ENCODE measurements at places on chromosomes 11 and 22. TPM values are rescaled to one million over a fixed set of nuclear protein-coding genes. Genes with fewer than 3 reads are reported as not detected.

DNA sequence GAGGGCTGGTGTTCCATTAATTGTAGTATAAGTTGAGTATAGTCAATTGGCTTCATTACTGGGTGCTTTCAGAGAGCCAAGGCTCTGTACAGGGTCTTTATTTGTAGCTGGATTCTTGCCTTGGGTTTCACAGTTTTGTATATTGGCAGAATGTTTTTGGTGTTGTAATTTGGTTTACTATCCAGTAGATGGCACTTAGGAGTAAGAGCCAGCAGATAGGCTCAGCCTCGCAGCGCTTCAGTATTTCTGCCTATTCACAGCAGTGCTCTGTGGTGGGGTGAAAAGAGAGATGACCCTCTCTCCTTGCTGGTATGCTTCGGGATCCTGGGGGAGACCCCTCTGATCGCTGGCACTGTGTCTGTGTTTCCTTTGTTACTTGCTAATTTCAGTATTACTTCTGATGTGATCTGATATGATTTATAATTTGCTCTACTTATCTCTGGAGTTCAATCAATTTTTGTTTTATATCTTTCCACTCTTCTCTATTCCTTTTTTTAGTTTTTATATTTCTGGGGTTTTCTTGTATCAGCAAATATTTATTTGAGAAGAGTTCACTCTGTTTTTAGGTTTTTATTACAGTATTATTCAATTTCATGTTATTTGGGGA, 52.2 kb downstream of the ANO5 start:
- peak; percentile 28 for DNase-seq

Gene ADORA2A
- total RNA-seq, result 11.5 TPM

DNA sequence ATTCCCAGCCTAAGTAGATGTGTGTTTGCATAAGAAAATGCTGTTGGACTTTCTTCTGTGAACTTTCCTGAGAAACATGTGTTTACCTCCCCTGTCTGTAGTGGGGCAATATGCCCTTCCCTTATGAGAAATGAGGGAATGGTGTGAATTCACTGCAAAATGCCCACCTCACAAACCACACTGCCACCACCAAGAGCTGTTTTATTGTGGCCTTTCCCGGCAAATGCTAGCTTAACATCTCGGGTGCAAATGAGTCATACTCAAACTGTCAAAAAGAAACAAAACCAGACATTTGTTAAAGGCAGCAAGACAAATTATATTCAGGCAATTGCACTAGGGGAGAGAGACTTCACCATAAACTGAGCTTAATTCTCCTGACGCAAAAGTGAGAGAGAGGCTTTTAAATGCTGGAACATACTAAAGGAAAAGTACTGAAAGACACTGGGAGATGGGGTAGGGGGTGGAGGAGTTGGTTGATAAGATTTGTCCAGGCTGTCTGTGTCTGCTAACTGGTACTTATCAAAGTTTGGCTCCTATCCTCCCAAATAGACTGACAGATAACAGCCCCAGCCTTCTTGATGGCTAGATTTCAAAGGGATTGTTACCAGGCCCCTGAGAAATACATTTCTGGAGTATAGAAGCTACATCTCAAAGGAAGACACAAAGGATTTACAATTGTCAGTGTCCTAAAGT, 70.9 kb upstream of the OR5AK2 start:
- no peak for DNase-seq

DNA sequence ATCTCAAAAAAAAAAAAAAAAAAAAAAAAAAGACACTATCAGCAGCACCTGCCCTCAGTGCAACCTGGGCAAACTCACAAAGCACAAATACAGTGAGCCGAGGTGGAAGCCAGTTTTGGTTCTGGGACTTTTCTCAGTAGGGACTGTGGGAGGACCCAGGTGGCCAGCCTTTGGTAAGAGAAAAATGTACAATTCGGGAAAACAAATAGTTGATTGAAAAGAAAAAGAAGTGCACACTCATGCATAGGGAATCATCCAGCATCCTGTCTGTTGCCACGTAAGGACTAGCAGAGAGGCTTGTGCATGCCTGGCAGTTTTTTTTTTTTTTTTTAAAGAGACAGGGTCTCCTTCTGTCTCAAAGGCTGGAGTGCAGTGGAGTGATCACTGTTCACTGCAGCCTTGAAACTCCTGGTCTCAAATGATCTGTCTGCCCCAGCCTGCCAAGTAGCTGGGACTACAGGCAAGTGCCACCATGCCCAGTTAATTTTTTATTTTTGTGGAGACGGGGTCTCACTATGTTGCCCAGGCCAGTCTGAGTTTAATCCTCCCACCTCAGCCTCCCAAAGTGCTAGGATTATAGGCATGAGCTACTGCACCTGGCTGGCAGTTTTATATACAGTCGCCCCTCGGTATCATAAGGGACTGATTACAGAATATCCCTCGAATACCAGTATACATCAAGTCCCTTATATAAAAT, 36.7 kb downstream of the TPST2 start:
- no peak for DNase-seq

Gene GUCY1A2
- 1.9 TPM for total RNA-seq

DNA sequence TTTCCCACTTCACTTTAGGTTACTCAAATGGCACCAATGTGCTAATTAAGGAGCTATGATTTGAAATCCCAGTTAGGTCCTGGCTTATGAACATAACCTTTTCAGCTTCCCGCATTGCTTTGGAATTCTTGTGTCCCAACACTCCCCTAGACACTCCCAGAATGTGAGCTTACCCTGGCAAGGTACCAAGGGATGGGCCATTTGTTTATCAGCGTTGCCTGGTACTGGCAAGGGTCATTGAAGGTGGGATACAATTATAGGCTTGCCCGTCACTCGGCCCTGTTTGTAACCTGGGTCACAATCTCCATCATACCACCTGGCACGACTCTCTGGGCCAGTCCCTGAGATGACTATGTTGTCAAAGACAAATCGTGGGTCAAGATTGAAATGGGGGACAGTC, 5.4 kb downstream of the CSRP3 start:
- no peak for DNase-seq

Gene GP1BB
- total RNA-seq, result 3.6 TPM

GRCh38 chr11:32935462-32936029, 42.9 kb downstream of the QSER1 start:
- no peak for DNase-seq

DNA sequence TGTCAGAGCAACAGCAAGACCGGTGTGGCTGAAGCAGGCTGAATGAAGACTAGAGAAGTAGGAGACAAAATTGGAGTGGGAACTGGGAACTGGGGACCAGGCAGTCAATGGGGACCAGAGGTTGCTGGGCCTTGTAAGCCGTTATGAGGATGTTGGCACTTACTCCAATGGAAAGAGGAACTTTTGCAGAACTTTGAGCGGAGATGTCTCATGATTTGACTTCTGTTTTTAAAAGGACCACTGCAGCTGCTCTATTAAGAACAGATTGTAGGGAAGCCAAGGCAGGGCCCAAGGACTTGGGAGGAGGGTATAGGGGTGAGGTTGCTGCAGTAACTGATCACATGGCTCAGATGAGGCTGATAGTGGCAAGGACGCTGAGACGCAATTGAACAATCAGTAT, 34.2 kb downstream of the IL18 start:
- DNase-seq, result no peak

Data from Panc1 (cell line).